Renal cortical epithelial cell (primary cell): ENCODE measurements at places on chromosomes 3 and 15.

GRCh38 chr15:94563456-94563855 lies 332.1 kb downstream of the MCTP2 start:
- no peak for DNase-seq

GRCh38 chr3:31622636-31623288 lies 90.0 kb downstream of the STT3B start:
- DNase-seq = no peak

DNA sequence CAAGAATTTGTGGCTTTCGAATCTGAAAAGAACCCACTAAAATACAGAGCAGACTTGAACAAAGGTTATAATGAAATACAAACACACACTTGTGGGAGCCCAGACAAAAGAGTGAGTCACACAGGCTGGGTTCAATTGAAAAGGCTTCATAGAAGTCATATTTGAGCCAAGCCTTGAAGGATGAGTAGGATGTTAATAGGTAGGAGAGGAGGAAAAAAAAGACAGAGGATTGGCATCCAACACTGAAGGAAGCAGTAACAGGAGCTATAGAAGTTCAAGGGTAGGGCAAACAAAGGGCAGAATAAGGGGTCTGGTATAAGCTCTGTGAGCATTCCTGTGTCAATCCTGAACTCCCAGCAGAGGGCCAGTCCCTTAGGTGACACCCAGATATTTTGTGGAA lies 325.4 kb downstream of the FOXP1 start:
- DNase-seq = peak; percentile 92

- no peak for DNase-seq
Observed at GRCh38 chr15:94119298-94119811, 112.0 kb upstream of the MCTP2 start.

GRCh38 chr3:143793971-143794370 lies 54.3 kb downstream of the SLC9A9 start:
- DNase-seq = no peak

DNA sequence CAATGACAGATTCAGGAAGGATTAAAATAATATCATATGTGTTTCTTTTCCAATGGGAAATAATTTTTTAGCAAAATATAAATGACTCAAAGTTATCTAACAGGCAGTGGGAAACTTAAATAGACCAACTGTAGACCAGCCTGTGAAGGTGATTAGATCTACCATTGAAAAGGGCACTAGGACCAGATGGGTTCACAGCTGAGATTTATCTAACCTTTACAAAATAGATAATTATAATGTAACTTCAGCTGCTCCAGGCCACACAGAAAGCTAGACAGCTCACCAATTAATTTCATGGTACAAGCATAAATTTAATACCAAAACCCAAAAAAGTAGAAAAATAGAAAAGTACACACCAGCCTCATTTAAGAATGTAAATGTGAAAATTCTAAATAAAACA lies 240.4 kb upstream of the MRPL3 start:
- no peak for DNase-seq
